ENCODE measurements at places on chromosomes 6 and 20.
A peak's percentile ranks its signal among the peaks of the same experiment; 100 is the strongest.

DNA sequence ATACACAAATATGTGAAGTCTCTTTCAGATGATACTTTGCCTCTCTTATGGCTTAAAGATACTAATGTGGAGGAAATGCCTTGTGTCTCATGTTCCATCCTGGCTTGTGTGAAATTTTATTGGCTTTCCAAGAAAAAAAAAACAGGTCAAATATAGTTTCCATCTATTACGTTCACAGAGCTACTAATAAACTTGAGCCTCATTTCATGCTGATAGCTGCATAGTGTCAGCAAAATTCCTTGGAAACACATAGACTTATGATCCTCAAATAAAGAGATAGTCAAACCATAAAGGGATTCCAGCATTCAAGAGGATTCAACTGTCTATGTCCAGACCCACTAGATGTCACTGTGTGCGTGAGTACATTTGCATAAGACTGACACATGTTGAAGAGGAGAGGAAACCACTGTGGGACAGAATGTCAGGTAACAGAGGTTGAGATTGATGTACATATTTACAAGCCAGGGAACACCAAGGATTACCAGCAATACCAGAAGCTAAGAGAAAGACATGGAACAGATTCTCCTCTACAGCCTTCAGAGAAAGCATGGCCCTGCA lies 266.6 kb downstream of the COL12A1 start:
- DNase-seq = peak; percentile 44

DNA sequence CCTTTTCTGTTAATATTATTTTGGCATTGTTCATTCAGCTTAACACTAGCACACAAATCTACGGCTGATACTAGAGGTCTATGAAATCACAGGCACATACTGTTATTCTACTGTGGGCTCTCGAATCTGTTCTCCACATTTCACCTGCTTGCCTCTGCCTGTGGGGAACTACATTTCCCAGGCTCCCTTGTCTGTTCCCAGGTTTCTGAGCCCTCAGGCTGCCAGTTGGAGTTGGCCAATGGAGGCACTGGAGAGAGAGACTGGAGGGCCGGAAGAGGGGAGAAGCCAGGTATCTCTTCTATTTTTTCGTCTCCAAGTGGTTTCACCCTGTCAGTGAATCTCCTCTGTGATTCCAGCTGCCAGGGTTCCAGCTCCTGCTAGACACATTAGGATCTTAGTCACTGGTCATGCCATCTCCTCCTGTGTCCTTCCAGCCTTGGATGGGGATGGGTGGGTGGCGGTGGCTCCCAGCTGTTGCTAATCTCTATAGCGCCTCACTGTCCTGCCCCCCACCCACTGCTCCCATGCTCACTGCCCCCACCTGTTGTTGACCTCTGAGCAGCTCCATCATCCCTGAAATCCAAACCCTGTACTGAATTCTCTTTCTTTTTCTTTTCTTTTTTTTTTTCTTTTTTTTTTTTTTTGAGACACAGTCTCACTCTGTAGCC lies 188.2 kb downstream of the LRFN2 start:
- no peak for DNase-seq

- DNase-seq = peak; percentile 47
These were observed 146.9 kb downstream of the MACROD2 start for GRCh38 chr20:14142171-14142570.

- DNase-seq = no peak
These were observed 10.6 kb downstream of the SFT2D1 start for GRCh38 chr6:166331503-166332415.

DNA sequence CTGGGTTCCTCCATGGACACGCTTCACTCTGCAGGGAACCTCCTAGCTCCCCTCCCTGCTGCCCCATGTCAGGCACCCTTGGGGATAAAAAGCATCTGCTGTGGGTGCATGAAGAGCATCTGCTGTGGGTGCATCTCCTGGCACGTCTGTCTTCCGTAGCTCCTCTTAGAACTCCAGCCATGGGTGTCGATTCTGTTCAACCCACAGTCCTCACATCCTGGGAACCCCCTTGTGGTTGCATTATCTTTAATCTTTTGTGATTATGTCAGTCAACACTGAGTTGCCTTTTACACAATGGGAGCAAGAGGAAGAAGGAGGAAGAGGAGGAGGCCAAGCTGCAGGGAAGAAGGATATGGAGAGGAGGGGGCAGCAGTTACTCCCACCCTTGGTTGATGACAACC lies 24.1 kb upstream of the CCR6 start:
- no peak for DNase-seq

DNA sequence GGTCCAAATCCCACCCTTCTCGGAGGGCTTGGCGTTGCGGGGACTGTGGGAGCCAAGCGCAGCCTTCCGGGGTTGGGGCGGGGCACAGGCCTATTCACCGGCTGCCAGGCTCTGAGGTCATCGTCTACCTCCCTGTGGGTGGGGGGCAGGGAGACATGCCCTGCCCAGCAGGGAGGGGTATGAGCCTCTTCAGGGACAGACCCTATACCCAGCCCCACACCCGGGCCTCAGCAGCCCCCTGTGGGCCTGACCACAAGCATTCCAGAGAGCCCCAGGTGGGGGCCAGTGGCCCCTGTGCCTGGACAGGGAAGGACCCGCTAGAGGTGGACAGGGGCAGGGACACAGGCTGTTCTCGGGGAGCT lies 11.6 kb downstream of the LAMA5 start:
- peak; percentile 23 for DNase-seq

GRCh38 chr6:30613251-30614043 lies 3.6 kb downstream of the PPP1R10 start:
- DNase-seq = no peak

- DNase-seq = peak; percentile 21
These were observed 27.3 kb downstream of the CDK5RAP1 start for GRCh38 chr20:33373735-33374605.

DNA sequence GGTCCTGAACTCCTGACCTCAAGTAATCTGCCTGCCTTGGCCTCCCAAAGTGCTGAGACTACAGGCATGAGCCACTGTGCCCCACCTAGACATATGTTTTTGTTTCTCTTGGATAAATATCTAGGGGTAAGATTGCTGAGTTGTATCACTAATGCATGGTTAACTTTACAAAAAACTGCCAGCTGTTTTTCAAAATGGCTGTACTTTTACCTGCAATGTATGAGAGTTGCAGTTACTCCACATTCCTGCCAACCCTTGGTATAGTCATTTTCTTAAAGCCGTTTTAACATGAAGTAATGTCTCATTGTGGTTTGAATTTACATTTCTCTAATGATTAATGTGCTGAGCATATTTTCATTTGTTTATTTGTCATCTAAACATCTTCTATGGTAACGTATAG lies 289.7 kb downstream of the UTRN start:
- no peak for DNase-seq

GRCh38 chr6:39029156-39030011 lies 19.2 kb upstream of the GLP1R start:
- no peak for DNase-seq

- peak; percentile 21 for DNase-seq
These were observed 22.7 kb downstream of the MCM8 start for GRCh38 chr20:5973172-5973571.

GRCh38 chr20:61437280-61438206 lies 185.5 kb downstream of the CDH4 start:
- DNase-seq = peak; percentile 87

GRCh38 chr20:64146301-64146935 lies 17.8 kb upstream of the MYT1 start:
- no peak for DNase-seq

DNA sequence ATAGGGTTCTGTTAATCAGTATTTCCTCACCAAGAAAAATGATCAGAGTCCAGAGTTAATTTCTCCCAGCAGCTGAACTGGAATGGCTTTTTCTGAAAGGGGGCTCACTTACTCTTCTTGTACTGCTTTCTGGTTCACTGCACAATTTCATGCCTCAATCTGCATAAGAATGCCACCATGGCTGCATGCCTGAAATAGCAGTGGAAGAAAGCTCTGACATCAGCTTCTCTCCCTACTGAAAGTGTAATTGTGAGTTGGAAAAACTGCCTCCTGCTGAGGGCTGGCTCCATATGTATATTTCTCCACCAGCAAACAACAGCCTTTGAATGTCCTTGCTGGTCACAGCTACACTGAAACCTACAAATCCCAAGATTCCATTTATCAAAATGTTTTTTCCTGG lies 1027.2 kb upstream of the GJE1 start:
- DNase-seq = peak; percentile 88

GRCh38 chr20:63937596-63937995 lies 18.6 kb downstream of the UCKL1 start:
- DNase-seq = no peak

GRCh38 chr6:41781366-41781730 lies 766 bp downstream of the PRICKLE4 start:
- no peak for DNase-seq

DNA sequence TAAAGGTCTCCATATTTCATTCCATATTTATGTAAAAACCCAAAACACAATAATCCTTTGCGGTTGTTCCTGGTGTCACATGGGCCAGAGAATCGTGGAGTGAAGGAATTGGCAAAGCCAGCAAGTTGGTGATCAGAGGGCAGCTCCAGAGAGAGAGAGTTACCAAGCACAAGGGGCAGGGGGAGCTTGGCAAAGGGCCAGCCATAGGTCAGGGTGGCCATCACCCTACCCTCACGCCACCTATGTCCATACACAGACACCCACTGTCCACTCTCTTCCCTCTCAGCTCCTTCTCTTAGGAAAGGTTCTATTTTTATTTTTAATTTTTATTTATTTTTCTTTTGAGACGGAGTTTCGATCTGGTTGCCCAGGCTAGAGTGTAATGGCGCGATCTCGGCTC lies 163.2 kb upstream of the JARID2 start:
- no peak for DNase-seq

- no peak for DNase-seq
These were observed 23.4 kb downstream of the IL22RA2 start for GRCh38 chr6:137150072-137150471.

DNA sequence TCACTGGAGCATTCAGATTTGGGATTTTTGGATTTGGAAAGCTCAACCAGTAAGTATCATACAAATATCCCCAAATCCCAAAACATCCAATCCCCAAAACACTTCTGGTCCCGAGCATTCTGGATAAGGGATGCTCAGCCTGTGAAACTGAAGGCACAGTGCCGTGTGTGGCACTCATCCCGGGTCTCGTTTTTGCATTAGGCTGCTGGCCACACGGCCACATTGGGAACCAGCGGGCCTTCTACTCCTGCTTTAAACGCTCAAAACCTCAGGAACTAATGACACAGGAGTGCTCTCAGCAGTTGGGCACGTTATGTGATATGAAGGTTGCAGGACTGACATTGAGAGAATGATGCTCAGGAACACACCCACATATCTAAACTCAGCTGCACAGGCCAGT lies 35.6 kb downstream of the PSMG4 start:
- no peak for DNase-seq

DNA sequence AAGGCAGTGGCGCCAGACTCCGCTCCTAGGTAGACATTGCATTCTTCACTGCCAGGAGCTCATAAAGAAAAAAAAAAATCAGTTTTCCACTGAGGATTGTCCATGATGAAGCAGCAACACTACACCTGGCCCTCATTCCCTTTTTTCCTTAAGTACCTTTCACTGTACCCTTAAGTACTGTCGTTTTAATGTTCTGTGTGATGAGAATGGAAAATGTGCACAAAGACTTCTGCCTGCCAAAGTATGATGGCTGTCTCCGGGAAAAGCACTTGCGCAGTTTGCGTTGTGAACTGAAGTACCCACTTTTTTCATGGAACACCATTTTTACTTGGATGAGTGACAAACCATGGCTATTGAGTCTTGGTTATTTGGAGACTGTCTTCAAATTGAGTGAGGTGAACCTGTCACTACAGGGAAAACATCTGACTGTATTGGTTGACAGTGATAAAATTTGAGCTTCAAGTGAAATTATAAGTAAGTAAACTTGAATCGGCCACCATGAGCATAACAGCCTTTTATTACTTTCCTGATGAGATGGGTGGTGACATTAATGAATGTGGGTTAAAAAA lies 104.8 kb downstream of the NCOA3 start:
- DNase-seq = no peak

All from fibroblast of skin of abdomen (primary cell).